NCI-H1092 treated with DMSO at 0.1 percent for 48 hours (cell line): ENCODE measurements at places on chromosomes 3 and 15.

DNA sequence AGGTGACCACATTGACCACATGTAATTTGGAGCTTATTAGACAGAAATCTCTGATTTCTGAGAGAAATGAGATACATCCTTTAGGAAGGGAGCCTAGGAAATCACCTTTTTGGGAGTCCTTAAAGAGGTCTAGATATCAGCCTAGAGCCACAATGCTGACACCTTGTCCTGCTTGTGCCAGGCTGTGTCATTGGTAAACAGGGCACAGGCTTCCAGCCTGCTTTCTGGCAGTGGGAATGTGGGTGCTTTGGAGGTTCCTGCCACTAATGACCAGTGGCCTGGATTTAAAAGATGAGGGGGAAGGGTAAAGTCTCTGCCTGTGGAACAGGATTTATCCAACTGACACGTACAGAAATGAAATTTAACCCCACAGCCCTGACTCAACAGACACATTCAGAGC lies 169.8 kb upstream of the KBTBD8 start:
- no peak for DNase-seq

- DNase-seq: no peak
Observed at GRCh38 chr3:171585039-171585438, 124.8 kb upstream of the TNIK start.

GRCh38 chr15:73781038-73781925 lies 28.1 kb upstream of the INSYN1 start:
- DNase-seq: no peak

DNA sequence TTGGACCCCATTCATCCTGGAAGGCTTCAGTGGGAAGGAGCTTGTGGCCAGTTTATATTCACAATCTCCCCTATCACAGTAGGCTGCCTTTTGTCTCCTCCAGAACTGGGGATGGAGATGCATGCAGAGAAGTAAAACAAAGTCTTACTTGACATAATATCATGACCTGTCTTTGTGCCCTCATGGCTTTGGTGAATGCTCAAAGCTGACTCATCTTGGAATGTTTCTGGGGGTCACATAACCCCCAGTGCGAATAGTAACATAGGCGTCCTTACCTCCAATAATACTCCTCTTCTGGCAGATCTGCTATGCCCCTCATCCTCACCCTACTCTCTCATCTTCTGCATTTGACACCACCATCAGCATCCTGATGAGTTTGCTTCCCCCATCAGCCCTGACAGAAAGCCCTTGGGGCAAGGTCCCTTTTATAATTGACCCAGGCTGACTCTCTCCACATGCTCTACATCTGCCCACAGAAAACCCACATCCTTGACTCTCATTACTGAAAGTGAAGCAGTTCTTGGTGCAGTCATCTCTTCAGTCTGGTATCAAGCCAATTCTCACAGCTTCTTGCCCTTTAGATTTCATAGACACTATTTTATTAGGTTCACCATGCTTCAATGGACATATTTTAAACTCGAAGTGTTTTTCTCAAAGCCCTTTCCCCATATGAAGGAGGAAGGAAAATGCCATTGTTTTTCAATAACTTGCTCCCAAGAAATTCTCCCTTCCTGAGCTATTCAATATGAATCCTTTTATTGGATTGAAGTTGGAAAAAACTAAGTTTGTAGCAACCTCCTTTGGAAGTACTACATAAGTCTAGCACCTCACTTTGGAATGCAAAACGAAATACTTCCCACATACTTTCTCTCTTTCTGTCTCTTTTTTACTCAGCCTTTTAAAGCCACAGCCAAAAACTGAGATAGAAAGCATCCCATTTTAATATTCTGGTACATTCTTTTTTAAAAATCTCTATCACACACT lies 36.6 kb downstream of the OSTN start:
- no peak for DNase-seq

DNA sequence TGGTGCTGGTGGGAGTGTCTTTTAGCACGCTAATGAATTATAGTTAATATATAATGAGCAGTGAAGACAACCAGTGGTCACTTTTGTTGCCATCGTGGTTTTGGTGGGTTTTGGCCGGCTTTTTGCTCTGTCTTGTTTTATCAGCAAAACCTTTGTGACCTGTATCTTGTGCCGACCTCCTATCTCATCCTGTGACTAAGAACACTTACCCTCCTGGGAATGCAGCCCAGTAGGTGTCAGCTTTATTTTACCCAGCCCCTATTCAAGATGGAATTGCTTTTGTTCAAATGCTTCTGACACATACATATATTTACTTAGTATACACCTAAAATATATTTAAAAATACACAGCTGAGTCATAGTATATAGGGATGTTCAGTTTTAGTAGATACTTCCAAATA lies 770.3 kb downstream of the PDCD6IP start:
- DNase-seq: no peak

GRCh38 chr3:16788440-16789056 lies 96.2 kb upstream of the PLCL2 start:
- DNase-seq: no peak

GRCh38 chr15:84872009-84872910 lies 12.2 kb upstream of the SLC28A1 start:
- DNase-seq: no peak

- DNase-seq: no peak
Observed at GRCh38 chr15:81189583-81190283, 6.9 kb upstream of the IL16 start.

GRCh38 chr3:193941486-193941885 lies 194.5 kb upstream of the HES1 start:
- DNase-seq: no peak

DNA sequence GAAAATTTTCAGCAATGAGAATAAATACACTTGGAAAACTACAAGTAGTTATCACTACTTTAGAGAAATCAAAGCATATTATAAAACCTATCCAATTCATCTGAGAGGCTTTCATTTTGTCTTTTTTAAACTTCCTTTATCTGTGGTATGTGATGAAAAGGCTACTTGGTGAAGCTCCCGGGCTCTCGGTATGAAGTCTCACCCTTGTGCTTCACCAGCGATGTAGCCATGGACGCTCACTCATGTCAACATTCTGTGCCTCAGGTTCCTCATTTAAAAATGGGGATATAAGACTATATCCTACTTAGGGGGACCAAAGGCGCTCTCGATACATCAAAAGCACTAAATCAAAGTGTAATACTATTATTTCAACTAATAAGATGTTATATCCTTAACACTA lies 14.9 kb downstream of the SATB1 start:
- no peak for DNase-seq

GRCh38 chr3:128550113-128550440 lies 57.1 kb upstream of the GATA2 start:
- no peak for DNase-seq

- DNase-seq: no peak
Observed at GRCh38 chr15:69042531-69042930, 28.0 kb downstream of the NOX5 start.

DNA sequence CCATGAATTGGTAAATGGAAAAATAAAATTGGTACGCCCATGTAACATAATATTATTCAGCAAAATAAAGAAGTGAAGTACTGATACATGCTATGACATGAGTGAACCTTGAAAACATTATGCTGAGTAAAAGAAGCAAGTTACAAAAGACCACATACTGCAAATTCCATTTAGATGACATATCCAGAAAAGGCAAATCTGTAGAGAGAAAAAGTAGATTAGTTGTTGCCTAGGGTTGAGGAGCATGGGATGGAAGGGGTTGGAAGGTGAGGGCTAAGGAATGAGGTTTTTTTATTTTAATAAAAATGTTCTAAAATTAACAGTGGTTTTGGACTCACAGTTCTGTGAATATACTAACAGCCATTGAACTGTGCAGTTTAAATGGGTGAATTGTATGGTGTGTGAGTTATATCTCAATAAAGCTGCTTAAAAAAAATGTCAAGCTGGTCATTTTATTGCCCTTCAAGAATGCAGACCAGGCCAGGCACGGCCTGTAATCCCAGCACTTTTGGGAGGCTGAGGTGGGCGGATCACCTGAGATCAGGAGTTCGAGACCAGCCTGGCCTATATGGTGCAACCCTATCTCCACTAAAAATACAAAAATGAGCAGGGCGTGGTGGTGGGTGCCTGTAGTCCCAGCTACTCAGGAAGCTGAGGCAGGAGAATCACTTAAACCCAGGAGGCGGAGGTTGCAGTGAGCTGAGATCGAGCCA lies 8.1 kb upstream of the DLG1 start:
- DNase-seq: no peak

DNA sequence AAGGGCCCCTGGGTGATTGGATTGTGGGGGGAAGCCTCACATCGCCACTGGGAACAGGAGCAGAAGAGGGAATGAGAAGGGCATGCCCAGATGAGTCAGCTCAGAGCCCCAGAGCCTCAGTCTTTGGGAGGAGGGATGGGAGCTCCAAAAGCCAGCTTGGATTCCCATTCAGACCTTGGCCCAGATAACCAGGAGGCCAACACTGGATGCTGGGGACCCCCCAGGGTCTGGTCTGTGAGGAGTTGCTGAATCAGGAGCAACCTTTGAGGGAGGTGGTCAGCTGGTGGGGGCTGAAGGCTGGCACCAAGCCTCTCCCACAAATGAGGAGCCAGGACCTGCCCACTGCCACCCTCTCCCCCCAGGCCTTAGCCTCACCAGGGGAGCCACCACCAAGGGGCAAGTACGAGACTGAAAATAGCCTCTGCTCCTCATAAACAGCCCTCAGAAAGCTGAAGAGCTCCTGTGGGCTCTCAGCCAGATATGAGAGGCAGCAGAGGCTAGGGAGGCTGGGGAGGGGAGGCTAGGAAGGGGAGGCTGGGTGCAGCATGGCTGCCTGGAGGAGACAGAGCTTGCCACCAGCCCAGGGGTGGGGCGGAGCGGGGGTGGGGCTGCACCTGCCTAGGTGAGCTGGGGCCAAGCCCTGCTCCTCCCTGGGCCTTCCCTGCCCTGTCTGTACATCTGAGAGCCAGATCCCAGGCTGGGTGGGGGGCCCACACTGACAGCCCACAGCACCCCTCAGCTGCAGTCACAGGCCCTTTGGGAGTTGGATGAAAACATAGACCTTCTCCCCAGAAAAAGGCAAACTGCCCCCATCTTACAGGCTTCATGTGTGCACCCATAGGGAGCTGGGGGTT lies 99.8 kb downstream of the SEC22A start:
- no peak for DNase-seq

GRCh38 chr3:113769551-113769950 lies 22.7 kb downstream of the ATP6V1A start:
- no peak for DNase-seq

- no peak for DNase-seq
Observed at GRCh38 chr3:42994595-42994994, 15.5 kb downstream of the GASK1A start.

- DNase-seq: no peak
Observed at GRCh38 chr3:98733053-98733811, 29.9 kb upstream of the ST3GAL6 start.

- DNase-seq: no peak
Observed at GRCh38 chr3:152943645-152944044, 108.7 kb downstream of the P2RY1 start.

GRCh38 chr3:197068077-197068476 lies 38.5 kb upstream of the MELTF start:
- no peak for DNase-seq

DNA sequence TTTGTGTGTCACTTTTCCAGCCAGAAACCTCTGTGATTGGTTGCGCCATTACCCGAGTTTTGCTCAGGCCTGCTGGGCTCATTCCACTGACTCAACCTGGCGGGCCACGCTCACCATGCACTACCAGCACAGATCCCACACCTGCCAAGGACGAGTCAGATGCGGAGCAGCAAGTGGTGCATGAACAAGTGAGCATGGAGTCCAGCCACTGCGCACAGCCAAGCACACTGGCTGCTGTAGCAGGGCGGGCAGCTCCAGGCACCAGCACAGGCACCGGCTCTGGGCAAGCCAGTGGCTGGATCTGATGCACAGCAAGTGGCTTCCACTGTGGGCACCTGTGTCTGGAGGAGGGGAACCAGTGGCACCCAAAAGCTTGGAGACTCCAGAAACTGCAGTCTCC lies 110.4 kb downstream of the CBLB start:
- DNase-seq: no peak

GRCh38 chr15:43283526-43283925 lies 16.8 kb upstream of the TGM5 start:
- DNase-seq: no peak

DNA sequence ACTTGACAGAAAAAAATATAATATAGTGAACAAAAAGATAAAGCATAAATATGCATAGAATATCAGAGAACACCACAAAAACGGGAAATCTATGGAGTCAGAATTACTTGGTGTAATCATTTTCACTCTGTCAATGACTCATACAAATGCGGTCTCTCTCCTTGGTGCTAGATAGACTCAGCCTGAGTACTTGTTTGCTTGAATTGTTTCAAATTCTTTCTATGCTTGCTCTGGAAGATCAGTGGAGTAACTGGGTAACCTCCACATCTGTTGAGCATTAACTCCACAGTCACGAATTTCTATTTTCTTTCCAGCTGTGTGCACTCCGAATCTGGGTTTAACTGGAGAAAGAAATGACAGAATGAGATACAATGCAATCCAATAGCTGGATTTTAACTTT lies 760.4 kb downstream of the ZPLD1 start:
- DNase-seq: no peak

- no peak for DNase-seq
Observed at GRCh38 chr3:58419780-58420507, 13.7 kb downstream of the PDHB start.

DNA sequence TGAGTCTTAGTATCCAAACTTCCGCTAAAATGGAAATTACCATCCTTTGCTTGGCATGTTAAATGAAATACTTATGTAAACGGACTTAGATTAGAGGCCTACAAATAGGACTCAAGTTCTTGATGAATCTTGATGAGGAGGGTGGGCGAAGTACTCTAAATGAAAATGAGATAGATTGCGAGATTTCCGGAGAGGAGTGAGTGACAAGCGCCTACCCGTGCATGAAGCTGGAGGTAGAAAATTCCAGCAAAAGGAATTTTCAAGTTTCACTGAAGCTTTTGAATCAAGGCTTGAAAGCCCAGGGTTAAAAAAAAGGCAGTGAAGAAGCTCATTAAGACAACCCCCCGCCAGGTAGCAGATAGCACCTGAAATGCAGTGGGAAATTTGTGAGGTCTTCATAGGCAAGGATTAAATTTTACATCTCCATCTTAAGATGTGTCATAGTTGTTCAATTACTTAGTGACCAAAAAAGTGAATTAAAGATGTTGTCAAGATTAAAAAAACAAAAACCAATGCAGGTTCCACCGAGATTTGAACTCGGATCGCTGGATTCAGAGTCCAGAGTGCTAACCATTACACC lies 655 bp upstream of the RAB11A start:
- DNase-seq: no peak

DNA sequence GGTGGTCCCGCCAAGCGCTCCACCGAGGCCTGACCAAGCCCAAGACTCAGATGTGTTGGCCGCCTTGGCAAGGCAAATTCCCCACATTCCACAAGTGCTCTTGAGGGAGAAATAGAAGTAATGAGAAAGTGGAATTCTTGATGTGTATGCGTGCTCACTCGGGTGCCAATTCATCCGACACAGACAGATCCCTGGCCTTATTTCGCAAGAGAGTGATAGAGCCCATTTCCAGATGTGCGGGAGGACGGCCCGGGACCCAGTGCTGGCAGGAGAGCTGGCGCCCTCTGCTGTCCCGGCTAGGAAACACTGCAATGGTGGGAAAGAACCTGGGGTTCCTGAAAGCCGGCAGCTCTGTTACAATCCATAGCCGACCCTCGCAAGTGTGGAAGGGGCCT lies 76.0 kb downstream of the HMG20A start:
- DNase-seq: peak; percentile 64
